ENCODE measurements at places on chromosomes 2 and 18.

- no peak for DNase-seq
These were observed 47.6 kb upstream of the SLC30A6 start for GRCh38 chr2:32118055-32118454.

DNA sequence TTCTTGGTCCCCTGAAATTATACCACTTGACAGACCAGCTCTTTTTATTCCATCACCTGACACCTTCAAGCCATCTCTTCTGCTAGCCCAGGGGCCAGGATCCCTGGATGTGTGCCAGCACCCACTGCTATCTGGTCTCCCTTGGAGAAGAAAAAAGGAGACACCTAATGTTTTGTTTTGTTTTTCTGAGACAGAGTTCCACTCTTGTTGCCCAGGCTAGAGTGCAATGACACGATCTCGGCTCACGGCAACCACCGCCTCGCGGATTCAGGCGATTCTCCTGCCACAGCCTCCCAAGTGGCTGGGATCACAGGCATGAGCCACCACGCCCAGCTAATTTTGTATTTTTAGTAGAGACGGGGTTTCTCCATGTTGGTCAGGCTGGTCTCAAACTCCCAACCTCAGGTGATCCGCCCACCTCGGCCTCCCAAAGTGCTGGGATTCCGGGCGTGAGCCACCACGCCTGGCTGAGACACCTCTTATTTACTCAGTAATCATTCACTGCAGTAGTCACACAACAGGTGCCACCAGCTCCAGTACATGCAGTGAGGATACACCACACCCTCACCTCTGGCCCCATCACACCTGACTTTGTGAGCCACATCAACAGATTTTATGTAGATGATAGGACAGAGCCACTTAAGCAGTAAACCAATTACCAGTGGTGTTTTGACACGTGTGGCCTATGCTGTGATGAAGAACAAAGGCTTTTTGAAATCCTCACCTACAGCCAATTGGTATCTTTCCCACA is 42.8 kb upstream of the PCBP1 start:
- no peak for DNase-seq

DNA sequence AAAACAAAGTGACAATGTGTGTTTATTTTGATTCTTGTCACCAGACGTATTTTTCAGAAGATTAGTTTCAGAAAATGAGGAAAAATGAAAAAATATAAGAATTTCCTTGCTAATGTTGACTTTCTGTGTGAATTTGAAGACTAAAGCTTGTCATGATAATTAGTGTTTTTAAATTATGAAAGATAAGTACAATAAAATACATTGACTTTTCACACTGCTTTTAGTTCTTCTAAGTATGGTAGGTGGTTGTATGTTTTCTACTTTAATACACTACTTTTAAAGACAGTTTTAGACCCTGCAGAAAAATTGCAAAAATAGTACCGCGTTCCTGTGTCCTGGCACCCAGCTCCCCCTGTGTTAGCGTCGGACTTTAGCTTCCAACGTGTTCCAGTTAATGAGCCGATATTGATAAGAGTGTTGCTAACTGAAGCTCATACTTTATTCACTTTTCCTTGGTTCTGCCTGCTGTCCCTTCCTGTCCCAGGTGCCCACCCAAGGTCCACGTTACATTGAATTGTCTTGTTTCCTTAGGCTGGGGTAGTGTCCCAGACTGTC is 695 bp downstream of the RBFA start:
- DNase-seq, result no peak

DNA sequence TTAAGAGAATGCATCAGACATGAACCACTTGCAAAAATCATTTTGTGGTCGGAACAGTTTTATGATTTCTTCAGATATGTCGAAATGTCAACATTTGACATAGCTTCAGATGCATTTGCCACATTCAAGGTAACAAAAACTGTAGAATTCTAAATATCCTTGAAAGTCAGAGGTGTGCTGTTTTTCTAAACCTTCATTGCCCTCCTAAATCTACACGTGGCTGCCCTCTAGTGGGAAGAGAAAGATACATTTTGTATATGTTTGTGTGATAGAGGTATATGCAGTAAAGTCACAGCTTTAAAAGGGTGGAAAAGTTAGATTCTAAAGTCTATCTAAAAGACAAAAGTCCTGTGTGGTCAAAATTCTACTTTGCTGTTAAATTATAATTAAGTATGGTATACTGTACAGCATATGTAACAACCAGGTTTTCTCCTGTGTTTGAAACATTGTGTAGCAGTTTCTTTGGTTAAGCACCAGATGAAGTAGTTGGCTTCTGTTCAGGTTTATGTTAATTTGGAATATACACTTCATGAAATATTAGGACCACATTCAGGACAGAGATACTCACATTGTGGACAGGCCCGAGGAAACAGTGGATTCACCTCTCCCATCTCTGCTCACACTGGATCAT is 65.9 kb upstream of the ITM2C start:
- DNase-seq, result peak; percentile 45

GRCh38 chr2:149861034-149861433 is 273.5 kb upstream of the MMADHC start:
- no peak for DNase-seq

- DNase-seq, result no peak
These were observed 11.6 kb downstream of the OXER1 start for GRCh38 chr2:42752314-42752713.

DNA sequence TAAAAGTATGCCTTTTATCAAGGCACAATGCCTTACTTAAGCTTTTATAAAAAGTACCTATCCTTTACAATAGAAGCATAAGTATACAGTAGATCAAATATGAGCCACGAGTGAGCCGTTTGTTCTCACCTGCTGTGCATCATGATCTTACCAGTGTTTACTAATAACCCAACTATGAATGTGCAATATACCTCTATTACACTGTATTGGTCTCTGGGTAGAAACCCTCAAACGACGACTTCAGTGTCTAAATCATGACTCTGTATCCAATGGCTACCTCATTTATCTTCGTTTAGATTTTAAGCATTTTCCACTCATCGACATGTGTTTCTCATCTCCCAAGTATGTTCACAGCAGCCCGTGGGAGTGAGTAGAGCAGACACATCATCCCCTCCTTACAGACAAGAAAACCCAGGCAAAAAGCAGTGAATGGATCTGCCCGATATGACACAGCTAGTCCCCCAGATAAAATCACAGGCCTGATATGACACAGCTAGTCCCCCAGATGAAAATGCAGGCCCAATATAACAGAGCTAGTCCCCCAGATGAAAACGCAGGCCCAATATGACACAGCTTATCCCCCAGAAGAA is 279.8 kb downstream of the TNS1 start:
- no peak for DNase-seq

GRCh38 chr2:62736899-62737559 is 31.5 kb downstream of the EHBP1 start:
- DNase-seq, result no peak

GRCh38 chr2:26033270-26033817 is 540 bp upstream of the RAB10 start:
- DNase-seq, result peak; percentile 79

DNA sequence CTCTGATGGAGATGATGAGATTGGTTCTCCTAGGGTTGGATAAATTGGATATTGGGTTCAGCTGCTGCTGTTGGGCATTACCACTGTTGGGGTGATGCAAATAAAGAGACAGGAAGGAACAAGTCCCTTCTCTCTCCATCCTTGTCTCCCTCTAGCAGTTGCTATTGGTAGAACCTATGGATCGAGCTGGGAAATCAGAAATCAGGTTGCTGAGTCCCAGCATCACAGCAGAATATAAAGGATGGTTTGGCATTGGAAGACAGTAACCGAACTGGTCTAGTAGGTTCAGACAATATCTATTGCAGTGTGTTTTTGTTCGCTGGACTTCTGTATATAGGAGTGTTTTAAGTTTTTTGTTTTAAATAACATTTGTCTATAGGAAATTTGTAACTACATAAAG is 8.1 kb downstream of the WDR43 start:
- no peak for DNase-seq

GRCh38 chr18:13518382-13518781 is 208.0 kb downstream of the FAM210A start:
- no peak for DNase-seq

- DNase-seq, result peak; percentile 10
These were observed 84.5 kb downstream of the PTRHD1 start for GRCh38 chr2:24708537-24709152.

DNA sequence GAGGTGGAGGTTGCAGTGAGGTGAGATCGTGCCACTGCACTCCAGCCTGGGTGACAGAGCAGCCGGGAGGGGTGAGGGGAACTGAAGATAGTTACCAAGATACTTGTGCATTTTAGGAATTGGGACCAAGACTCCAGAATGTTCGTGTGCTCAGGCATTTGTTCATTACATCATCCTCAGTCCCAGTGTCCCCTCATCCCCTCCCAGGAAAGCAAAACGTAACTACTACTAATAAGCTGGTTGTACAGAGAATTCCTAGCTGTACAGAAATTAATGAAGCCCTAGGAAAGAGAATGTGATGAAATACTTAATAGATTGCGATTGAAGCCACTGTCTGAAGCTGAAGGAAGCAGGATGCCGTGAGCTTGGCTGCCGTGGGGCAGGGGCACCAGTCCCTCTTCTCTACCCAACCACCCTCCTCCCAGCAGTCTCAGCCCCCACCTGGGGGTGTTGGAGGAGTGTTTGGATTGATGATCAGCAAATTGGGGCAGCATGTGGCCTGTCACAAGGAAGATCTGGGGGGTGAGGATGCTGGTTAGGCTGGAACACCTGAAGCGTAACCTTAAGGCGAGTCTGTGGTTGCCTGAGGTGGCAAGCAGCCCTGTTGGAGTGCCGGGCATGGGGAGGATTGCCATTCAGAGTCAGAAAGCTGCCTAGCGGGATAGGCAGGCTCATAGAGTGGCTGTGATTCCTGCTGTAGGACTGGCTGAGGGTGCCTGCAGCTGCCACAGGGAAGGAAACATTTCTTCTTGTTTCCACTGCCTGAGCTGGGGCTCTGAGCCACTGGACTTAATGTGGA is 140.9 kb downstream of the SH3RF3 start:
- DNase-seq, result no peak

DNA sequence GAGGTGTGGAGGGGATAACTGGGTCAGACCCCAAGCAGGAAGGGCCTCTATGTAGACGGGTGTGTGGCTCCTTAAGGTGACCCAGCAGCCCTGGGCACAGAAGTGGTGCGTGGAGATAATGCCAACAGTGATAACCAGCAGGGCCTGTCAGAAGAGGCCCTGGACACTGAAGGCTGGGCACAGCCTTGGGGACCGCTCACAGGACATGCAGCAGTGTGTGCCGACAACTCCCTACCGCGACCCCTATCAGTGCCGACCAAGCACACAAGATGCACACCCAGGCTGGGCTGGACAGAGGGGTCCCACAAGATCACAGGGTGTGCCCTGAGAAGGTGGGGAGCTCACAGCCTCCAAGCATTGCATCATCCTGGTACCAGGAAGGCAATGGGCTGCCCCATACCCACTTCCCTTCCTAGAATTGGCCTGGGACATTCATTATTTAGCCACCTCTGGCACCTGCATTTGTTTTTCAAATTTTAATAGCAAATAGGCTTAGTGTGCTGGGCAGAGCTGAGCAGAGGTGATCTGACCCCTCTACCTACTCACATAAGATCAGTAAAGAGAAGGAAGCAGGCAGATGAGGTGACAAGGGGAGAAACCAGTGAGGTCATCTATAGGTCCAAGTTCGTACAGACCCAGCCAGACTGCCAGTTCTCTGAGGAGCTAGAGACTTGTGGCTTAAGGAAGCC is 55.2 kb downstream of the BCL11A start:
- no peak for DNase-seq

DNA sequence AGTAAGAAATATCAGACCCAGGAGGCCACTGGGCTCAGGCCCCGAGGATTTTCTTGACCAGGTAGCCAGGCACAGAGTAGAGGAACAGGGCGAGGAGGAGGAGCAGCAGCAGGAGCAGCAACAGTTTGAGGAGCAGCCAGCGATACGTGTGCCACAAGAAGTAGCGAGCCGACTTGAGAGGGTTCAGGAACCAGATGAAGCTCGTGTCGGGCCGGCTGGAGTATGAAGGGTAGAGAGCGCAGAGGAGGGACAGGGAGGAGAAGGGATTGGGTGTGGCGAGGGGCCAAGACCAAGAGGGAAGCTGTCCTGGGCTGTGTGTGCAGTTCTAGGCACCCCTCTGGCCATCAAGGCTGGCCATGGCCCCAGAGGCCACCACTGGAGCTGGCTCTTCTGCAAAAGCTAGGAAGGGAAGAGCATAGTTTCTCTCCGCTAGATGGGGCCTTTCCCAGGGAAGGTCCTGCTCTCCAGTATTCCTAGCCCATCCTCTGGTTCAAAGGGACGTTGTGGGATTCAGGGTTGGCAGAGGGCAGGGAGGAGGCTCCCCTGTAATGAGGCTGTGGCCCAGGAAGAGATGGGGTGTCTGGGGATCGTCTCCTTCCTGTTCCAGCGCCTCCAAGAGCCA is 17.8 kb downstream of the OTOF start:
- peak; percentile 39 for DNase-seq

Measured in A549 (cell line).